ENCODE measurements at places on chromosomes 2 and 18. TPM values are rescaled to one million over a fixed set of nuclear protein-coding genes. Genes with fewer than 3 reads are reported as not detected.

Gene G6PC2
- not detected for total RNA-seq

Gene ALPG
- total RNA-seq: not detected

Gene SCYGR4
- total RNA-seq: not detected

Gene BCL2
- 143 TPM for total RNA-seq

Gene CNTNAP5
- total RNA-seq: not detected

Gene HRH4
- not detected for total RNA-seq

Gene TSPYL6
- not detected for total RNA-seq

Gene PFN4
- total RNA-seq: not detected

Gene IRS1
- 4.5 TPM for total RNA-seq

Gene PRSS56
- not detected for total RNA-seq

Gene CAD
- total RNA-seq: 99.5 TPM

Gene SEH1L
- total RNA-seq: 66.7 TPM

Gene CPO
- not detected for total RNA-seq

Gene MFSD2B
- total RNA-seq: not detected

Gene RBKS
- total RNA-seq: 2.6 TPM

Gene SPP2
- total RNA-seq: not detected

Gene ALPP
- total RNA-seq: not detected

Gene SEPTIN2
- 242 TPM for total RNA-seq

Measured in activated CD8-positive, alpha-beta memory T cell treated with anti-CD3 and anti-CD28 coated beads, Interleukin-2, amount 10 ng/mL, durations not matched to agents 7 days and 5 days (primary cell).